ENCODE measurements at places on chromosomes 6 and 20. TPM values are rescaled to one million over a fixed set of nuclear protein-coding genes. Genes with fewer than 3 reads are reported as not detected.

BEND6 gene
- 1.9 TPM for total RNA-seq

RNF217 gene
- 8.9 TPM for total RNA-seq

C6orf52 gene
- 1.5 TPM for total RNA-seq

POPDC3 gene
- total RNA-seq: 3.7 TPM

LY6G6D gene
- total RNA-seq: not detected

- no peak for DNase-seq
- no peak overlapping the region for H3K27ac ChIP-seq
- no peaks in the 10 kb centered on the region for H3K36me3 ChIP-seq
Measured at GRCh38 chr6:105691971-105692370, 289.1 kb upstream of the PREP start.

GRCh38 chr20:23335521-23335920 lies 15.1 kb upstream of the NXT1 start:
- H3K4me3 ChIP-seq: no peak overlapping the region
- no peak overlapping the region for H3K27ac ChIP-seq
- H3K4me1 ChIP-seq: no peaks in the 10 kb centered on the region
- no peak for DNase-seq
- no peaks in the 10 kb centered on the region for H3K36me3 ChIP-seq

DNA sequence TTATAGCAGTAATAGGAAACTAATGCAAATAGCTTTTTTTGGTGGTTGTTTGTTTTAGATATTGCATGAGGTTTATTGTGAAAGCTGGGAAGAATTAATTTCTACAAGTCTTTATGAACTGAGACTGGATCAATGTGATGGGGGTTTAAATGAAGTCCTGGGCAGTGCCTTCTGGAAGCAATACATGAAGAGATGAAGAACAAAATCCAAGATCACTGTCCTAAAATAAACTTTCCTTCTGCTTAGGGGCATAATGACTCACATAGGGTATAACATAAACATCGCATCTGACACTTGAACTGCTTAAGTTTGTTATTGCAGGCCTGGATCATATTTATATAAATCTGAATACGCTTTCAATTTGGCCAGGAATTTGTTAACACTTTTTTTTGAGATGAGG lies 20.9 kb upstream of the SHLD1 start:
- H3K27me3 ChIP-seq: no peaks in the 10 kb centered on the region
- no peaks in the 10 kb centered on the region for H3K4me1 ChIP-seq
- no peak overlapping the region for H3K27ac ChIP-seq
- H3K4me3 ChIP-seq: no peak overlapping the region

- no peak overlapping the region for H3K4me3 ChIP-seq
- no peaks in the 10 kb centered on the region for H3K36me3 ChIP-seq
- no peaks in the 10 kb centered on the region for H3K4me1 ChIP-seq
- H3K27ac ChIP-seq: no peak overlapping the region
- DNase-seq: no peak
Measured at GRCh38 chr20:48052475-48052835, 267.2 kb upstream of the SULF2 start.

GRCh38 chr6:145733810-145734209 lies 1.5 kb downstream of the EPM2A start:
- H3K36me3 ChIP-seq: no peaks in the 10 kb centered on the region
- no peaks in the 10 kb centered on the region for H3K4me1 ChIP-seq
- no peak for DNase-seq

GRCh38 chr20:21272679-21273078 lies 30.5 kb upstream of the XRN2 start:
- no peaks in the 10 kb centered on the region for H3K27me3 ChIP-seq
- H3K36me3 ChIP-seq: no peaks in the 10 kb centered on the region
- no peak overlapping the region for H3K4me3 ChIP-seq
- H3K27ac ChIP-seq: no peak overlapping the region
- DNase-seq: no peak

DNA sequence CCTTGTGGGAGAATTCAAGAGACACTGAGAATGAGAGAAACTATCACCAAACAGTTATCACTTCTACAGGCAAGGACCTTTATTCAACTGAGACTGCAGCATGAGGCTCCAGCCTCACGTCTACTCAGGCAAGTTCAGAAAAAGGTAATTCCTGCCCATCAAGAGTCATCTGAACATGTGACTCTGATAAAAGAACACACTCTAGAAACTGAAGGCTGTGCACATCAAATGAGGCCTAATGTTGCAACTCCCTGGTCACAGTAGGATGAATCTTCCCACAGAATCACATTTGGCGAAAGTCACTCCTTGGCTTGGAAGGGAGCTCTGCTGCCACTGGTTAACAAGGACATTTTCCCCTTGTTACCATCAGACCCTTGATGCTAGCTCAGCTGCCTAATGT lies 71.2 kb upstream of the EMILIN3 start:
- DNase-seq: no peak
- peaks cover 63% of the 10 kb centered on the region for H3K36me3 ChIP-seq
- H3K4me1 ChIP-seq: no peaks in the 10 kb centered on the region
- no peaks in the 10 kb centered on the region for H3K27me3 ChIP-seq
- no peak overlapping the region for H3K27ac ChIP-seq

All from H1 (cell line).